ENCODE measurements at places on chromosomes 3 and 15. TPM values are rescaled to one million over a fixed set of nuclear protein-coding genes. Genes with fewer than 3 reads are reported as not detected.

The CRYBG3 gene
- total RNA-seq = 2.3 TPM

The VIPR1 gene
- 4.7 TPM for total RNA-seq

The SLC6A20 gene
- not detected for total RNA-seq

The MUSTN1 gene
- total RNA-seq = 0.38 TPM

The BFSP2 gene
- total RNA-seq = not detected

The NCBP2 gene
- 138 TPM for total RNA-seq

The P4HTM gene
- 26.3 TPM for total RNA-seq

The ACTRT3 gene
- total RNA-seq = 1.3 TPM

The FSTL1 gene
- 0.91 TPM for total RNA-seq

The GP9 gene
- total RNA-seq = not detected

The CRYGS gene
- total RNA-seq = 1.7 TPM

The TLR9 gene
- not detected for total RNA-seq

The ZNF662 gene
- 0.33 TPM for total RNA-seq

The UBXN7 gene
- 33.7 TPM for total RNA-seq
